ENCODE measurements at places on chromosomes 4 and X. TPM values are rescaled to one million over a fixed set of nuclear protein-coding genes. Genes with fewer than 3 reads are reported as not detected.

DNA sequence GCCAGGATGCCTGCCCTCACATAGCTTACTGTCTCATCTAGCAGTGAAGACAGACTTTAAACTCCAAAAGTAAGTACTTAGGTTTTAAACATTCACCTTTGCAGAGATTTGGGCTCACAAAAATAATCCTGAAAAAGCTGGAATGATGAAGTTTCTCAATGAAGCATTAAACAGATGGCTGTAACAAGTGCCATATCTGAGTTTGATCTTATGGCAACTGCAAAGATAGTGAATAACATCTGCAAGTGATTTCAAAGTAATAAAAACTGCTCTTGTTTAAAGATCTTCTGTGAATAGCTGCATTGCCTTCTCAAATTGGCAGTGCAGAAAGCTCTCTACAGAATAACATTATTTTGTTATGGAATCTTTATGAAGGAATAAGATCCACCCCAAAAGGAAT is 271.2 kb upstream of the SMIM31 start:
- no peak overlapping the region for H3K27ac ChIP-seq
- H3K4me3 ChIP-seq = no peak overlapping the region
- no peaks in the 10 kb centered on the region for H3K4me1 ChIP-seq
- H3K36me3 ChIP-seq = no peaks in the 10 kb centered on the region
- H3K27me3 ChIP-seq = no peaks in the 10 kb centered on the region
- no peak for DNase-seq

GRCh38 chrX:65745992-65746391 is 78.5 kb downstream of the MSN start:
- no peaks in the 10 kb centered on the region for H3K4me1 ChIP-seq
- H3K4me3 ChIP-seq = no peak overlapping the region
- H3K36me3 ChIP-seq = peaks cover 12% of the 10 kb centered on the region
- no peak overlapping the region for H3K27ac ChIP-seq
- no peaks in the 10 kb centered on the region for H3K27me3 ChIP-seq

Gene ADD1
- 378 TPM for total RNA-seq

Gene TADA2B
- total RNA-seq = 16.3 TPM

Gene CT55
- not detected for total RNA-seq

DNA sequence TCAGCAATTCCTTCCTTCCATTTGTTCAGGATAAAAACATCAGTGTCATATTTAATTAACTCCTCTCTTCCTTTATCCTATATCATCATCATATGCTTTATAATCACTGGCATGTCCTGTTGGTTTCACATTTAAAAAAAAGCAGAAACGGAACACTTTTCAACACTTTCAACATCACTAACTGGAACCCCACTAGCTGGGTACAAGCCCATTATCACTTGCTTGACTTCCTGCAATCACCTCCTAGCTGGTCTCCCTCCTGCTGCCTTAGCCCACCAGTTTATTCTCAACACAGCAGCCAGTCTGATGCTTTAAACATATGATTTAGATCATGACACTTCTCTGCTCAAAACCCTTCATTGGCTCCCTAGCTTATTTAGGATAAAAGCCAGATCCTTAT is 116.4 kb upstream of the LSM6 start:
- no peak overlapping the region for H3K27ac ChIP-seq
- no peak overlapping the region for H3K4me3 ChIP-seq
- no peaks in the 10 kb centered on the region for H3K36me3 ChIP-seq

- no peaks in the 10 kb centered on the region for H3K4me1 ChIP-seq
- H3K4me3 ChIP-seq = no peak overlapping the region
- H3K27me3 ChIP-seq = no peaks in the 10 kb centered on the region
- H3K27ac ChIP-seq = no peak overlapping the region
- DNase-seq = no peak
These were observed 461.7 kb downstream of the RAPGEF2 start for GRCh38 chr4:159564615-159565014.

GRCh38 chrX:112769034-112769433 is 71.6 kb downstream of the AMOT start:
- no peaks in the 10 kb centered on the region for H3K27me3 ChIP-seq
- H3K4me1 ChIP-seq = no peaks in the 10 kb centered on the region
- no peak overlapping the region for H3K4me3 ChIP-seq
- H3K36me3 ChIP-seq = no peaks in the 10 kb centered on the region
- no peak for DNase-seq

GRCh38 chr4:161444626-161445025 is 719.2 kb downstream of the FSTL5 start:
- H3K4me3 ChIP-seq = no peak overlapping the region
- H3K27me3 ChIP-seq = no peaks in the 10 kb centered on the region
- no peaks in the 10 kb centered on the region for H3K36me3 ChIP-seq
- H3K27ac ChIP-seq = no peak overlapping the region
- DNase-seq = no peak

DNA sequence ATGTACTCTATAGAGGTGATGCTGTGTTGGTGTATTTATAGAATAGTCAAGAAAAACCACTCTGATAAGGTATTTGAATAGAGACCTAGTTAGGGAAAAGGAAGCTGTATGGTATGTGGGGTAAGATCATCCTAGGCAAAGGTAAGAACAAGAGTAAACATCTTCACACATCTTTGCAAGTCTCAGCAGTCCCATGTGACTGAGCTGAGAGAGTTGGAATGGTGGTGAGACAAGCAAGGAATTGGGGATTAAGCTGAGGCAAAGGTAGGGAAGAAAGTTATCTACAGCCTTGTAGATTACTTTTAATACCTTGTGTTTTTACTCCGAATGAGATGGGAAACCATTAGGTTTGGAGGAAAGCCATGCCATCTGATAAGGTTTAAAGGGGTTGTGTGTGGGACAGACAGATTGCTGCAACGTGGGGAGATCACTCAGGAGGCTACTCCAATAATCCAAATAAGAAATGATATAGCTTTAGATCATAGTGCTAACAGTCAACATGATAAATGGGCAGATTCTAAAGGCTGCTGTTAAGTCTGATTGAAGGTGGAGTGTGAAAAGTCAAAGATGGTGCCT is 31.7 kb upstream of the MANBA start:
- H3K27ac ChIP-seq = no peak overlapping the region
- no peaks in the 10 kb centered on the region for H3K4me1 ChIP-seq
- no peak for DNase-seq
- no peak overlapping the region for H3K4me3 ChIP-seq
- no peaks in the 10 kb centered on the region for H3K36me3 ChIP-seq

GRCh38 chrX:5559386-5559785 is 669.3 kb downstream of the NLGN4X start:
- no peak overlapping the region for H3K4me3 ChIP-seq
- no peaks in the 10 kb centered on the region for H3K4me1 ChIP-seq
- DNase-seq = no peak
- no peaks in the 10 kb centered on the region for H3K36me3 ChIP-seq
- no peak overlapping the region for H3K27ac ChIP-seq
- H3K27me3 ChIP-seq = no peaks in the 10 kb centered on the region

- no peak overlapping the region for H3K4me3 ChIP-seq
- no peak overlapping the region for H3K27ac ChIP-seq
- H3K4me1 ChIP-seq = no peaks in the 10 kb centered on the region
- no peak for DNase-seq
- no peaks in the 10 kb centered on the region for H3K36me3 ChIP-seq
These were observed 269.9 kb downstream of the KCNIP4 start for GRCh38 chr4:21678711-21679110.

Gene PAGE4
- total RNA-seq = not detected

GRCh38 chr4:145557720-145558119 is 61.5 kb upstream of the MMAA start:
- H3K36me3 ChIP-seq = peaks cover 32% of the 10 kb centered on the region
- no peak overlapping the region for H3K27ac ChIP-seq
- peaks cover 3% of the 10 kb centered on the region for H3K4me1 ChIP-seq
- H3K4me3 ChIP-seq = no peak overlapping the region

GRCh38 chrX:65601126-65601525 is 66.3 kb upstream of the MSN start:
- no peak for DNase-seq
- no peaks in the 10 kb centered on the region for H3K36me3 ChIP-seq
- H3K4me1 ChIP-seq = no peaks in the 10 kb centered on the region
- H3K4me3 ChIP-seq = no peak overlapping the region
- peak overlapping the region; percentile 57 for H3K27ac ChIP-seq
- no peaks in the 10 kb centered on the region for H3K27me3 ChIP-seq

- H3K27ac ChIP-seq = no peak overlapping the region
- H3K27me3 ChIP-seq = no peaks in the 10 kb centered on the region
- DNase-seq = no peak
- H3K36me3 ChIP-seq = no peaks in the 10 kb centered on the region
- no peaks in the 10 kb centered on the region for H3K4me1 ChIP-seq
- no peak overlapping the region for H3K4me3 ChIP-seq
These were observed 41.6 kb upstream of the ITM2A start for GRCh38 chrX:79408623-79409322.

DNA sequence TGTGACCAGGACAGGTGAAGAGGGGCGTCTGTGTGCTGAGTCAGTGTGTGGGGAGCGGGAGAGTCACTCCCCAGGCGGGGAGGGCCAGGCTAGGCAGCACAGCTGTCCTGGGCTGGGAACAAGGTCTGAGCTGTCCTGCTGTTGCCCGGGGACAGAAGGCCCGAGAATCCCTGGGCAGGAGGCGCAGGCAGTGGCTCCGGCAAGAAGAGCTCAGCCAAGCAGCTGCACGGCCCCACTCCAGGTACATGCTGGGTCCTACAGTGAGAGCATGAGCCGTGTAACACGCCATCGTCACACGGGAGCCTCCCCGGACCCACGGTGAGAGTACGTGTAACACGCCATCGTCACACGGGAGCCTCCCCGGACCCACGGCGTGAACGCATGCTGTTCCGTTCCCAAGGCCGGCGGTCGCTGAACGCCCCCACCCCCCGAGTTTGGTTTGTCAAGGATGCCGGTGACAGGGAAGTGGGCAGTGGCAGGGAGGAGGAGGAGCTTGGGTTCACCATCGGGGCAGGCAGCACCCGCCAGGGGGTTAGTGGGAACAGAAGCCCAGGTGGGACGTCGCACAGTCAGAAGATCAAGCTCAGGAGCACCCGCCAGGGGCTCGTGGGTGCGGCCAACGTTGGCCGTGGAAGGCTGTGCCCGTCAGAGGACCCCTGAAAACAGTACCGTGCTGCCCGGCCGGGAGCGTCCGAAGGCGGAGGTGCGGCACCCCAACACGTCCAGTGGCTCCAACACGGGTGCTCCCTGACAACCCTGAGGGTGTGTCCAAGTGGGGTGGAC is 15.6 kb downstream of the PPP2R3B start:
- DNase-seq = no peak
- H3K27me3 ChIP-seq = peaks cover 44% of the 10 kb centered on the region
- no peak overlapping the region for H3K27ac ChIP-seq
- H3K36me3 ChIP-seq = no peaks in the 10 kb centered on the region

- no peak for DNase-seq
- H3K36me3 ChIP-seq = no peaks in the 10 kb centered on the region
- no peaks in the 10 kb centered on the region for H3K27me3 ChIP-seq
- H3K4me3 ChIP-seq = no peak overlapping the region
These were observed 74.9 kb upstream of the PABPC4L start for GRCh38 chr4:134276476-134276875.

GRCh38 chr4:141065872-141066271 is 67.4 kb downstream of the RNF150 start:
- no peak overlapping the region for H3K27ac ChIP-seq
- no peaks in the 10 kb centered on the region for H3K4me1 ChIP-seq
- H3K27me3 ChIP-seq = no peaks in the 10 kb centered on the region
- H3K36me3 ChIP-seq = no peaks in the 10 kb centered on the region
- no peak for DNase-seq
- no peak overlapping the region for H3K4me3 ChIP-seq

Gene PAGE5
- not detected for total RNA-seq

- H3K27ac ChIP-seq = no peak overlapping the region
- H3K4me1 ChIP-seq = no peaks in the 10 kb centered on the region
- H3K4me3 ChIP-seq = no peak overlapping the region
- no peak for DNase-seq
These were observed 405.2 kb upstream of the CNKSR2 start for GRCh38 chrX:20968996-20969395.

Gene UGT8
- 0.14 TPM for total RNA-seq

GRCh38 chr4:14169460-14169859 is 541.9 kb upstream of the BOD1L1 start:
- H3K4me3 ChIP-seq = no peak overlapping the region
- H3K4me1 ChIP-seq = no peaks in the 10 kb centered on the region
- H3K36me3 ChIP-seq = no peaks in the 10 kb centered on the region
- no peak overlapping the region for H3K27ac ChIP-seq
- DNase-seq = no peak

GRCh38 chrX:136417806-136418205 is 69.9 kb upstream of the BRS3 start:
- H3K36me3 ChIP-seq = no peaks in the 10 kb centered on the region
- H3K27ac ChIP-seq = no peak overlapping the region
- no peaks in the 10 kb centered on the region for H3K27me3 ChIP-seq
- H3K4me1 ChIP-seq = no peaks in the 10 kb centered on the region
- no peak for DNase-seq
- no peak overlapping the region for H3K4me3 ChIP-seq

Gene TASL
- 1.4 TPM for total RNA-seq

Gene SLITRK4
- 1.2 TPM for total RNA-seq

Gene PCDH7
- total RNA-seq = 205 TPM

- no peaks in the 10 kb centered on the region for H3K4me1 ChIP-seq
- no peak overlapping the region for H3K4me3 ChIP-seq
- H3K27me3 ChIP-seq = no peaks in the 10 kb centered on the region
- H3K27ac ChIP-seq = no peak overlapping the region
These were observed 71.1 kb downstream of the CRMP1 start for GRCh38 chr4:5821665-5822358.

GRCh38 chr4:100093091-100093866 is 97.0 kb downstream of the DDIT4L start:
- no peaks in the 10 kb centered on the region for H3K27me3 ChIP-seq
- peak; percentile 92 for DNase-seq
- no peaks in the 10 kb centered on the region for H3K4me1 ChIP-seq

GRCh38 chrX:135490979-135491514 is 29.4 kb upstream of the INTS6L start:
- no peaks in the 10 kb centered on the region for H3K4me1 ChIP-seq
- H3K36me3 ChIP-seq = no peaks in the 10 kb centered on the region
- DNase-seq = no peak
- no peak overlapping the region for H3K27ac ChIP-seq
- H3K4me3 ChIP-seq = no peak overlapping the region
- H3K27me3 ChIP-seq = no peaks in the 10 kb centered on the region

GRCh38 chrX:12060489-12061260 is 77.6 kb upstream of the FRMPD4 start:
- H3K4me1 ChIP-seq = no peaks in the 10 kb centered on the region
- no peaks in the 10 kb centered on the region for H3K36me3 ChIP-seq
- no peaks in the 10 kb centered on the region for H3K27me3 ChIP-seq

DNA sequence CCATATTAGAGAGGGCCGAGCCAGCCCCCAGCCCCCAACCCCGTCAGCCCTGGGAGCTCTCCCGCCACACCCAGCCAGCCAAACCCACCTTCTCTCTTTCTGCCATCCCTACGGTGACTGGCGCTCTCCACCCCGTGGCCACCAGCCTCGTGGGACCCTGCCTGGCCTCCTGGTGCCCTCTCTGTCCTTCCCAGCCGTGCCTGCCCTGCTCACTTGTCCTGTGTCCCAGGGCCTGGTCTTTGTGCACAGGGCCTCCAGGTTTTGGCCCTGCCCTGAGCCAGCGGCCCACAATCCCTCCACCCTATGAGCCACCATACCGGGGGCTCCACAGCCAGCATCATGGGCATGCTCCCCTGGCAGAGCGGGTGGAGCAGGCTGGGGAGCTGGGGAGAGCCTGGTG is 77.4 kb downstream of the ABLIM2 start:
- DNase-seq = no peak
- no peaks in the 10 kb centered on the region for H3K36me3 ChIP-seq
- H3K4me1 ChIP-seq = no peaks in the 10 kb centered on the region
- H3K27me3 ChIP-seq = no peaks in the 10 kb centered on the region
- no peak overlapping the region for H3K4me3 ChIP-seq
- H3K27ac ChIP-seq = no peak overlapping the region

GRCh38 chr4:88097301-88097700 is 61.1 kb downstream of the ABCG2 start:
- H3K4me1 ChIP-seq = no peaks in the 10 kb centered on the region
- no peak overlapping the region for H3K27ac ChIP-seq
- H3K27me3 ChIP-seq = no peaks in the 10 kb centered on the region
- no peak overlapping the region for H3K4me3 ChIP-seq

Gene POU3F4
- total RNA-seq = 0.71 TPM
